ENCODE measurements at places on chromosomes 4 and X.

DNA sequence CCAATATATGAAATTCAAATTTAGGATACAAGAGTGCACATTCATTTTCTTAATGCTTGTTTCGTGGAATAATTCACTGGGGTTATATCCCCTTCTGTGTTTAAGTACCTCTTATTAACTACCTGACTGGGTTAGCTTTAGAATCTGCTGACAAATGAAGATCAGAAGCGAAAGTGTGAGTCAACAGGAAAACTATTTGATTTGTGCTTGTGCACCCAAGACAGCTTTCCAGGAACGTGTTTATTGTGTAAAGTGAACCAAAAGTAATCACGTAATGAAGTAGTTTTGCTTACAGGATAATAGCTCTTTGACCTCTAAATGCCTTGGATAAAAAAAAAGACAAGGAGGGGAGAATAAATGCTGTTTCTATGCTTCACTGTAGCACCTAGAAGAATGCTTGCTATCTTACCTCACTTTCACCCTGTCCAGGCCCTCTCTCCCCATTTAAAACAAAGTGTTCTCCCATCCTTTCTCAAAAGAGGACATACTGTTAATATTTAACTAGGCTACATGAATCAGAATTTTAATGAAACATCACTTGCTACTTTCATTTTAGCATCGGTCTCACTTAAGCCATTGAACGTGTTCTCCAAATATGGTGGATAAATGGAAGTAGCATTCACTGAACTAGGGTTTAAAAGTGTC, 141.9 kb downstream of the THOC2 start:
- DNase-seq = no peak

DNA sequence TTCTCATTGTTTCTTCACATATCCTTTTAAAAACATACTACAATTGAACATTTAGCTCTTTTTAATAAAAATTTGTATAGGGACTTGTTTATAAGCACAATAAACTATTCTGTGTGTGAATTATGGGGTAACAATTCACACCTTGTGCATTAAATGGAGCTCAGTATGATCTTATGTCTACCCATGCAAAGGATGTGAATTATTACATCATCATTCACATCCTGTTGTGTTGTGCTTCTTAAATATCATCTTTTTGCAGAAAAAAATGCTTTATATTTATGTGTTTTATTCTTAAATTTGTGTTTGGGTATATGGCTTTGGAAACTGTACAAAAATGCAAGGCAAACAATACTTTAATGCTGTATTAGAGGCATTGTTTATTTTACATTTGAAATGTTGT, 96.7 kb upstream of the PABPC4L start:
- DNase-seq = no peak

GRCh38 chr4:61571761-61572559, 371.8 kb downstream of the ADGRL3 start:
- DNase-seq = no peak

- no peak for DNase-seq
These were observed 114.1 kb downstream of the MXRA5 start for GRCh38 chrX:3232262-3232923.

GRCh38 chrX:40538406-40538805, 42.4 kb upstream of the ATP6AP2 start:
- no peak for DNase-seq

DNA sequence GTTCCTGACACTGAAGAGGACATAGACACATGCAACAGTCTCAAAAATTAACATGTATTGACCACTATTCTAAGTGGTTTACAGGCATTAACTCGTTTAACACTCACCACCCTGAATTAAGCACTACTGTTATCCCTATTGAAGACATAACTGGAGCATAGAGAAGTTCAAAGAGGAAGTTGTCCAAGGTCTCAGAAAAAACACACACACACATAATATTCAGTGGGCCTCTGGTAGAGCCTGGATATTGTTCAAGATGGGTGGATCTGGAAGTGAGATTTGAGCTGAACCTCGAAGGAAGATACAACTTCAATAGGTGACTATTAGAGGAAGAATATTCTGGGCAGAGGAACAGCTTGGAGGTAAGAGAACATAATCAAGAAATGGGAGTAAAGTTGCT, 334.9 kb downstream of the HNRNPD start:
- DNase-seq = no peak

DNA sequence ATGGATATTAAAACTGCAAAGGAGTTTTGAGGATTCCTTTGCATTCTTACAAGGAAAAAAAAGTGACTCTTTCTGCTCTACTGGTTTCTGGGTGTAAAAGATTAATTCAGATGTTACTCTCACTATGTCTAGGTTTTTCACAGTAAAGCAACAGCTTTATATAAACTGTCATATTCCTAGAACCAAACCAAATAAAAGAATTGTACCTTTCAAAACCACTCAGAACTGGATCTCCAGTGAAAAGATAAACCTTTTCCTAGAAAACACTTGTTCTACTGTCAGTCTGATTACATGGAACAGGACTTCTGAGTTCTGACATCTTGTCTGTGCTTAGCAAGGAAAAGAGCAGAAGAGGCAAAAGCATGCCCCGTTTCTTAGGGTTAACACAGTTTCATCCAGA, 5.0 kb upstream of the PPID start:
- no peak for DNase-seq

- DNase-seq = peak; percentile 11
These were observed 64.1 kb downstream of the QDPR start for GRCh38 chr4:17447675-17448298.

GRCh38 chrX:54934058-54934457, 13.4 kb downstream of the TRO start:
- DNase-seq = no peak
